Right renal pelvis (tissue), 4 donors: ENCODE measurements at places on chromosomes 4 and X.

GRCh38 chrX:134530845-134531244, 70.9 kb downstream of the HPRT1 start:
- DNase-seq: no peak

GRCh38 chrX:46713672-46714490, 45.0 kb downstream of the SLC9A7 start:
- DNase-seq: no peak

- no peak for DNase-seq
Observed at GRCh38 chrX:54248309-54248708, 65.3 kb upstream of the FAM120C start.

- no peak for DNase-seq
Observed at GRCh38 chr4:53711926-53712325, 120.6 kb upstream of the LNX1 start.

DNA sequence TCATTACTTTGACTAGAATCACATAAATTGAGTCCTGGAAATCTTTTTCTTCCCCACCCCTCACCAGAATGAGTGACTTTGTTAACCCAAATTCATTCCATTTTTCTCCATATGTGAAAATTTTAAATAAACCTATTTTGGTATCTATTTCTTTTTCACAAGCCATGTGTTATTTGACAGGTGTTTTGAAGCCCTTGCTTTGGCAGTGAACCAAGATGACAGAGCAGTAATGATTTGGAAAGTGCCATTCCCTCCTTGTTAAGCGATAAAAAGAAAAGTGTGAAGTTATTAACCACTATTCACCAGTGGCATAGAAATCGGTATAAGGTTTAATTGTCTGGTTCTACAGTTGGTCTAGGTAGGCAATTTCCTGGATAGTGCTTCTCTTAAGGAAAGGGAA, 66.1 kb downstream of the POLA1 start:
- DNase-seq: no peak

- DNase-seq: no peak
Observed at GRCh38 chr4:94342694-94343093, at the start of gene HPGDS. Gene HPGDS (minus strand): TSS chr4:94342836. CDS start chr4:94334629, 8,207 bp downstream.

GRCh38 chrX:130714135-130714534, 188.9 kb downstream of the ENOX2 start:
- DNase-seq: no peak

- DNase-seq: no peak
Observed at GRCh38 chr4:140176735-140177134, 22.8 kb upstream of the MAML3 start.

DNA sequence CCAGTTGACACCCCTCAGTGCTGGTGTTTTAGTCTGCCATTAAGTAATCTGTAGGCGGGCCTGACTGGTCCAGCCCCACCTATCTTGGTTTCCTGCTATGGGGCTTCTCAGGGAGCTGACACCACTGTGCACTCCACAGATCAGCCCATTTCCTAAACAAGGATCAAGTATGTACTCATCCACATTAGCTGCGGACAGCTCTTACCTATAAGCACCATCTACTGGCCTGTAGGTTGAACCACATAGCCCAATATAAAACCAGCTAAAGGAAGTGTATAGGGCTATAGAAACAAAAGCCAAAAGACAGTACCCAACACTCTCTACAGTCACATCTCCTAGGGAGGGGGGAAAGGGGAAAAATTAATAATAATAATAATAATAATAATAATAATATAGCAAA, 353.5 kb upstream of the CXorf51B start:
- no peak for DNase-seq

GRCh38 chr4:165522050-165522449, 143.2 kb downstream of the CPE start:
- DNase-seq: no peak

GRCh38 chrX:20325786-20326388, 59.2 kb upstream of the RPS6KA3 start:
- no peak for DNase-seq

GRCh38 chr4:133938061-133938460, 263.5 kb downstream of the PABPC4L start:
- no peak for DNase-seq

DNA sequence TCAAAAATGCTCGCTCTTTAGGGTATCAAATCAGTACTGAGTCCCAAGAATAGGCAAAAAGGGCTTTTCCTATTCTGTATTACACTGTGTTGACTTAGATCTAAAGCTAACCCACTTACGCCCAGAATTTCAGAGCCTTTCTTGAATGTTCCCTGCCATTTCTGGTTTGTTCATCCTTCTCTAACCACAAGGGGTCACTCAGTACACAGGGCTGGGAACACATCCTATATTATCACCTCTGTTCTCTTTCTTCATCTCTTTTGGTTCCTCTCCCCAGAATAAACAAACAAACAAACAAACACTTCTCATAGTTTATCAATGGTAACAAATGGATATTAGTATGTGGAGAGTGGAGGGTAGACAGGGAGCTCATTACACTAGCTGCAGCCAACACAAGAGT, 25.5 kb upstream of the MORC4 start:
- DNase-seq: peak; percentile 2

DNA sequence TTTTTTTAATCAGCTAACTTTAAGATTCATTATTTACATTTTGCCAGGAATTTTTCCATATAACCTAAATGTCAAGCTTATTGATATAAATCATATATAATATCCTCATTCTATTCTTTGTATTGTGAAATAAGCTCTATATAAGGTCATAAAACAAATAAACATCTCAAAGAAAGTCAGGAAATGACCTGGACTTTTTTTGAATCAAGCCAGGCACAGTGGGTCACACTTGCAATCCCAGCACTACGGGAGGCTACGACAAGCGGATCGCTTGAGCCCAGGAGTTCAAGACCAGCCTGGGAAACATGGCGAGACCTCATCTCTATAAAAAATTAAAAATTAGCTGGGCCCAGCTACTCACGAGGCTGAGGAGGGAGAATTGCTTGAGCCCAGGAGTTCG, 88.9 kb downstream of the RBM47 start:
- no peak for DNase-seq

DNA sequence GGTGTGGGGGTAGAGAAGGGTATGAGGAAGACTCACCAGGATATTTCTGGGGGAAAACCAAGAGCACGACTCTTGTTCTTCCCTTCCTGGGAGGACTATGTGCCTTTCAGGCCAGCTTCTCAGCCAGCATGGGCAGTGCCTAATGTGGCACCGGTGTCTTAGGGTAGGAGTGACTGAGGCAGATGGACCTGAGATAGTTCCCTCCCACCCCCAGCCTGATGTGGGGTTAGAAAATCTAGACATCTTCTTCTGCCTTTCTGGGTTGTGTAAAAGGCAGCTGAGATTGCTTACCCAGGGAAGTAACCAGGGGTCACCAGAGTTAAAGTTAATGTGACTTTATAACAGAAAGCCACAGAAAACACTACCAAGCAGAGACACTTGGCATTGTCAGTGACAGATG, 127.3 kb downstream of the TMA16 start:
- DNase-seq: no peak

- DNase-seq: no peak
Observed at GRCh38 chr4:1236103-1236641, 12.8 kb downstream of the CTBP1 start.

DNA sequence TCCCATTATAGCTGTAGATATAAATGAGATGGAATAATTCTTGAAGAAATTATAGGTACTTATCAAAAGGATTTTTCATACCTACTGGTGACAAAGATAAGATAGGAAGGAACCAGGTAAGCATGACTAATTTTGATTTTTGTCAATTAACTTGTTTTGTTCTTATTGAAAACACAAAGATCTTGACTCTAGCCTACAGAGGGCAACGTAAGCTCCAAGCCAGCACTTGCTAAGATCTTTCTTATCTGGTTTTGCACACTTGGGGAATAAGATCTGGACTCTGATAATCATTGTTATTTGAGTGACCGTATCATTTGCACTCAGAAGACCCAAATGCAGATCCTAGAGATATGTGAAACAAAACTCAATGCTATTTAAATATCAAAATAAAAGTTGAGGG, 223.4 kb downstream of the VEGFC start:
- DNase-seq: no peak

DNA sequence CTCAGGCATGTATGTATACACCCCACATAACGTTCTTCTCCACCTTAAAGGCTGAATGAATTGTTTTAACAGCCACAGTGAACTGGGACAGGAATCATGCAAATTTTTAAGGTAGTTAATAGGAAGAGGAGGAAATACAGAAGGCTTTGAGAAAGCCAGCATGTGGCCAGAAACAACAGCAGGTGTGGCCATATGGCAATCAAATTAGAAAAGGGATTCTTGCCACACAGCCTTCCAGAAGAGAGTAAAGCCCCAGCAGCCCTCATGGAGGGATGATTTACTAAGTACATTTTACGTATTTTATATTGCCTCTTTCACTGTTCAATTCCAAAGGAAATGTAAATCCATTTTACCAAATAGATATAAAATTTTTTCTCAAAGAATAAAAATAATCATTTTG, 792.2 kb downstream of the ADGRL3 start:
- no peak for DNase-seq

DNA sequence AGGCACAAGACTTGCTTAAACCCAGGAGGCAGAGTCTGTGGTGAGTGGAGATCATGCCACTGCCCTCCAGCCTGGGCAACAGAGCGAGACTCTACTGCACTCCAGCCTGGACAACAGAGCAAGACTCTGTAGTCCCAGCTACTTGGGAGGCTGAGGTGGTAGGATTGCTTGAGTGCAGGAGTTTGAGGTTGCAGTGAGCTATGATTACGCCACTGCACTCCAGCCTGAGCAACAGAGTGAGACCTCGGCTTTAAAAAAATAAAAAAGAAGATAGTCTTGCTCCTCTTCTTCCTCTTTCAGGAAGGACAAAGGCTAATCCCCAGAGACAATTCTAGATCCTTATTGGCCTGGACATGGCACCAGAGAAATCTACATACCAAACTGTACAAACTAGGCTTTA, 5.7 kb upstream of the PPEF2 start:
- DNase-seq: no peak

- DNase-seq: no peak
Observed at GRCh38 chr4:72531768-72532290, 37.2 kb downstream of the ADAMTS3 start.

GRCh38 chr4:173498023-173498422, 32.0 kb downstream of the HAND2 start:
- no peak for DNase-seq

GRCh38 chr4:13704035-13704434, 76.5 kb upstream of the BOD1L1 start:
- DNase-seq: no peak

DNA sequence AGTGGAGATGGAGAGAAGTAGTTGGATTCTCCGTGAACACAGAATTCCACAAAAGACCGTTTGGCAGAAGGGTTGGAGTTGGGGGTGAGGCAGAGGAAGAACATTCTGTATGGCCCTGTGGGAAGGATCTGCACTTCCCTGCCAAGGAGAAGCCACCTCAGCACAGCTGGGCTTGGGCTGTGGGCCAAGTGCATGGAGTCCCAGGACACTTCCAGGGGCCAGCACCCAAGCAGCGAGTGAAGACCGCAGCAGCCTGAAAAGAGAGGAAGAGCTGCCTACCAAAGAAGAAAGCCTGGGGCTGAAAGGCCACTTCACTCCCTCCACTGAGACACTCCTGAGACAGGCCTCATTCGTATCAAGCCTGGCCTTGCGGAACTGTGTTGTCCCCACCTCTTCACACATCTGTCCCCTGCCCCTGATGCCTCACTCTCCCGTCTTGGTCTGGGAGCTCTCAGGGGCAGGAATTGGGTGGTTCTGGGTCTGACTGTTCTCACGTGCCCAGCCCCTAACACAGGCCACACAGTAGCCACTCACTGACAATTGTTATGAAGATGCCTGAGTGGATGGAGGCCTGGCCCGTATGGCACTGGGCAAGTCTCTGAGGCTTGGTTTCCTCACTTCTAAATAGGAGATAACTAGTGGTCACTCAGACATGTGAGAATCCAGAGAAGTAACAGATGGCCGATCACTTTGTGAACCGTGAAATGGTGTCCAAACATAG, 3.3 kb upstream of the AWAT2 start:
- DNase-seq: no peak

DNA sequence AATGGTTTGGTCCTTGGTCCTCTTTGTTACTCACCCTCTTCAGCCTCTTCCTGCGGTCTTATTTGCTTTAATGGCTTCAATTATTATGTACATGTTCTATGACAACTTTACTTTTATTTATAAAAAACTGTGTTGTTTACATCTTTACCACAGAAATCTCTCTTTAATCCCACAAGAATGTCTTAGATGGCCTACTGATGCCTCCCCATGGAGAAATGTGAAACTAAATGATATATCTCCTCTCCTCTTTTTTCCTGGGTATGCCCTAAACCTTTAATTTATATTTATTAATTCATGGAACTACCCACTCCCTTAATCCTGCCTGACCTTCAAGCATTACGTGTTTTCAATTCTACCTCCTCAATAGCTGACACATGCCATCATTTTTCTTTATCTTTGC, 573.2 kb downstream of the CENPC start:
- DNase-seq: no peak

DNA sequence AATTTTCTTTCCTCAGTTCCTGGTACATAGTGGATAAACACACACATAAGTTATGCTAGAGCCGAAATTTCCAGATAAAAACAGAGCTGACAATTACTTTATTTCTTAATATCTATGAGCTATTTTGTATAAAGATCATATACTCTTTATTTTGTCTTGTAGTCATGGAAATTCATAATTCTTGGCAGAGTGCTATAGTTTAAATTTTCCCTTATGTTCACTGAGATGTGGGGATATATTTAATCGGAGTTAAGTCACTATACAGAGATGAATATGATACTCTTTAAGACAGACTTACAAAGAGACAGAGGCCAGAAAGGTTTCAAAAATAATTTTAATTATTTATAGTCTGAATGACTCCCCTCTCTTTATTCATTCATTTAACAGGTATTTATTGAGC, 89.7 kb downstream of the PPEF1 start:
- no peak for DNase-seq

- no peak for DNase-seq
Observed at GRCh38 chrX:78075787-78076389, 28.2 kb upstream of the PGK1 start.

- DNase-seq: no peak
Observed at GRCh38 chrX:52015794-52016193, 53.2 kb downstream of the MAGED4B start.

GRCh38 chr4:65893957-65894755, 223.9 kb upstream of the EPHA5 start:
- DNase-seq: no peak
